Osteoblast (primary cell): ENCODE measurements at places on chromosomes 16 and 17.

GRCh38 chr17:39200070-39200879, at the start of gene RPL19:
RPL19 (plus strand) TSS chr17:39200283; CDS start chr17:39200345, 62 bp downstream.
- peak; percentile 96 for DNase-seq

DNA sequence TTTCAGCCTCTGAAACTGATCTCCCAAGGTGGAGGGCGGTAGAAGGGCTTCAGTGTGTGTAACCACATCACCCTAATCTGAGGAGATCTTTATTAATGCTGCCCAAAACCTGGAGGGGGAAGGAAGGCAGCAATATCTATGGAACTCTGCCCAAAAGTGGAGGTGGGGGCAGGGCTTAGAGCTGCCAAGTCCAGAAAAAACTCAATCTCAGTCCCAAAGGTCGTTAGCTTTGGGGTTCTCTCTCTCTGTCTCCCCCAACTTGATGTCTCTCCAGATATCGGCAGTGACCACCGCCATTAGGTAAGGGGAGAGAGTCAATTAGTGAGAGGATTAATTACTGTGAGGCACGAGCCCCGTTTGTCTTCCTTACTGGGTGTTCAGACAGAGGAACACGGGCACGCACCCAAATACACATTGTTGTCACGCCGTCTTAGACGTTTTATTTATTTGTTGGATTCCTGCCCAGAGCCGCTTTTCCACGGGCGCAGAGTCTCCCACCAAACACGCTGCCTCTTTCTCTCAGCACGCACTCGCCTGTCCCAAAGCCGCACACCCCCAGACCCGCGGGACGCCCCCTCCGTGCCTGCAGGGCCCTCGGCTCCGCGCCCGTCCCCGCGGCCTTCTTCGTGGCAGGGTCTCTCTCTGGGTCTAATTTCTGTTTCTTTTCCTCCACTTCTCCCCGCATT, 5.4 kb upstream of the LHX1 start:
- peak; percentile 59 for DNase-seq

DNA sequence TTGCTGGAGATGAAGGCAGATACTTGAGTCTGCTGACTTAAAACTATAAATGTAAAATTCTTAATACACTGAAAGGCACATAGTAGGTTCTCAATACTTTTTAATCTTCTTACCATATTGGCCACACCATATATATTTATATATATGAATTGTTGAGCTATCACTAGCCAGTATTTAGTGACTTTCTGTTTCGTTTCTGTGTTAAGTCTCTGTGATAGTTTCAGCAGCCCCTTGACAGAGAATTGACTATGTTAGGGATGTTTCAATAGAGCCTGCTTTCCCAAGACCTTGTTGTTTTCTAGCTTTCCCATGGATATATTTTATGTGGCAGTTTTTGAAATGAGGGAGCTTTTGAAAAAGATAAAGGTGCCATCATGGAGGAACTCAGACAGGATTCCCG, 206.5 kb upstream of the GOT2 start:
- no peak for DNase-seq

DNA sequence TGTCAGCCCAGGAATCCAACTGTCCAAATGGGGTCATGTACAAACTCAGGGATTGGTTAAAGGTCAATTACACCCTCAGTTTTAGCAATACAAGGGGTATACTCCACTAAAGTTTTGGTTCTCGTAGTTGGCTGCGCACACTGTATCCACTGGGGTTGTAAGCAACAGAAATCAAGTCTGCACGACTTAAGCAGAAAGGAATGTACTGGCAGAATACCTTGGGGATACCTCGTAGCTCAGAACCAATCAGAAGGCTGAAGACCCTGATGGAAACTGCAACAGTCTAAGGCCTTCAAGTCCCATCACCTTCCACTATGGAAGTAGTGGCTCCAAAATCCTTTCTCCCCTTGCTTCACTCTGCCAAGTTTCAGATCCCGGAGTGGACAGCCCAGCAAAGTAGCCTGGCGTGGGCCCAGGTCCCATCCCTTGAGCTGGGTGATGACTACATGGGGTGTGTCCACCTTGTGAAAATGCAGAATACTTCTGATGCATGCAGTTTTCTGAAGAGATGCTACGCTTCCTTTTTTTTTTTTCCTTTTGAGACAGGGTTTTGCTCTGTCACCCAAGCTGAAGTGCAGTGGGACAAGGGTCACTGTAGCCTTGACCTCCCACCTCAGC, 21.1 kb upstream of the RPH3AL start:
- no peak for DNase-seq

DNA sequence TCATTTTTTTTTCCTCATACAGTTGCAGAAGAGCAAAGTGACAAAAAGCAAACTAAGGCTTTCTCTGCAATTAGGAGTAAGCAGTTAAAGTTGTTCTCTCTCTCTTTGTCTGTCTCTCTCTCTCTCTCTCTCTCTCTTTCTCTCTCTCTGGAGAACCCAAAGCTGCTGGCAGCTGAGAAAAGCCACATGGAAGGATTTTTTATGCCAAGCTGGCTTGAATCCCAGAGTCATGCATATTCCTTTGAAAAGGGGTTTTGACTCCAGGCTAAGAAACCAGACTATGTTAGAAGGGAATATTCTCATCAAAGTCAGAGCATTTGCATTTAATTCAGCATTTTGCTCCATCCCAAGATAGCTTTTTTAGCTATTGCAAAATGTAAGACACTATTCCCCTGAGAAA, 1114.2 kb upstream of the GOT2 start:
- no peak for DNase-seq

GRCh38 chr17:5044630-5045029, 9.4 kb upstream of the SLC52A1 start:
- DNase-seq, result no peak

- peak; percentile 91 for DNase-seq
Measured at GRCh38 chr17:61219460-61219859, 180.2 kb upstream of the TBX2 start.

DNA sequence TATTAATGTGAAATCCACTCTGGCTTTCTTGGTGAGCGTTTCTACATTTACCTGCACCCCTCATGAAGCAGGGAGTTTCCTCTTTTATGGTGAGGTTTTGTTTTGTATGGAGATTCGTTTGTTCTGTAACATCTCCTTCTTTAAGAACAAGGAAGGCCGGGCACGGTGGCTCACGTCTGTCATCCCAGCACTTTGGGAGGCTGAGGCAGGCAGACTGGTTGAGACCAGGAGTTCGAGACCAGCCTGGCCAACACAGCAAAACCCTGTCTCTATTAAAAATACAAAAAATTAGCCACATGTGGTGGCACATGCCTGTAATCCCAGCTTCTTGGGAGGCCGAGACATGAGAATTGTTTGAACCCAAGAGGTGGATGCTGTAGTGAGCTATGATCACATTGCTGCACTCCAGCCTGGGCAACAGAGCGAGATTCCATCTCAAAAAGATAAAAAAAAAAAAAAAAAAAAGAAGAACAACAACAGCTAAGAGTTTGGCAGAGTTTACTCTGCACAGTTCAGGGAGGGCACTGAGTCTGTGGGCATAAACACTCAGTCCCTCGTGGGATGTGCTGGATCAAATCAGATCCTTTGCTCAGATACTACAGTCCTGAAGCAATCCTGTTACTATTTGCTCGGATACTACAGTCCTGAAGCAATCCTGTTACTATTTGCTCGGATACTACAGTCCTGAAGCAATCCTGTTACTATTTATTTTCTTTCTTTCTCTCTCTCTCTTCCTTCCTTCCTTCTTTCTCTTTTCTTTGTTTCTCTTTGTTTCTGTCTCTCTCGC, 28.9 kb downstream of the ADCY9 start:
- no peak for DNase-seq

- peak; percentile 41 for DNase-seq
Measured at GRCh38 chr17:75087182-75087557, 584 bp upstream of the SLC16A5 start.

- DNase-seq, result peak; percentile 96
Measured at GRCh38 chr17:29124135-29124924, 55.9 kb downstream of the MYO18A start.

DNA sequence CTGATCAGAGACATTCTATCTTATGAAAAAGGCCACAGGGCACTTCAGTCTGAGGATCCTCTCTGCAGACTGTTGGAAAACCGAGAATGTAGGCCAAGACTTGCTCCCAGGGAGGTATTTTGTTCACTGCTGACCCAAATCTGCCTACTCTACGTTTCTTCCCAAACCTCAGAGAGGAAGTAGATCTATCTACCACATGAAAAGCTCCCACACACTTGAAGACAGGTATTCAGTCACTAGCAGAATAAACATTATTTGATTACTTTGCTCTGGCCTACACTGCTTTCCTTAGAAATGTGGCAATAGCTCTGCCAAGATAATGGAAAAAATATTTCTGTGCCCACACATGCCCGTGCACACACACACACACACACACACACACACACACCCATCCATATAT, 164.6 kb downstream of the CDH11 start:
- DNase-seq, result no peak

DNA sequence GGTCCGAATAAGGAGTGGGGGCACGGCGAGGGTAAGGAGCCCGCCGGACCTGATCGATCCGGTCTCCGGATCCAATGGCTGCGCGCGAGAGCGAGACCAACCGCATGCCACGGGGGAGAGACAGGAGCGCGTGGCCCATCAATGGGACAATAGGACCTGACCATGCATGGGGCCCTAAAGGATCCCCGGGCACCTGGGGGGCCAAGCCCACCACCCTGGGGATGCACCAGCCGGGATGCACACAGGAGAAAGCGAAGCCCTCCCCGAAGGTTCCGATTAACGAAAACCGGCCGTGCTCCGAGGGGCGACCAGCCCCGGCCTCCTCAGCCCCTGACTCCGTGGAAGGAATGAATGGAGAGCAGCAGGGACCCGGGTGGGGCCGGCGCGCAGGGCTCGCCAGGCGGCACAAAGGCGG, 525 bp downstream of the JPT1 start:
- DNase-seq, result peak; percentile 88

DNA sequence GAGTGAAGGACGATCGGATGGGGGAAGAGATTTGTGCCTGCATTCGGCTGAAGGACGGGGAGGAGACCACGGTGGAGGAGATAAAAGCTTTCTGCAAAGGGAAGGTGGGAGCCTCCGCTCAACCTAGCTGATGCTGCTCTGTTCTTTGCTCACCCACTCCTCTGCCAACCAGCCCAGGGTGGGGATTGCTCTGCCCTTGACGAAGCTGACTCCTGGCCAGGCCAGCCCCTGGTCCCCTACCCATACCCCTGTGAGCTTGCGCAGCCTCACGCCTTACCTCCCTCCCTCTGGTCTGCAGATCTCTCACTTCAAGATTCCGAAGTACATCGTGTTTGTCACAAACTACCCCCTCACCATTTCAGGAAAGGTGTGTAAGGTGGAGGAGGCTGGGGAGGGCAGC, 4.8 kb upstream of the RSAD1 start:
- DNase-seq, result no peak

- DNase-seq, result no peak
Measured at GRCh38 chr17:79498854-79499253, 112.0 kb downstream of the RBFOX3 start.

DNA sequence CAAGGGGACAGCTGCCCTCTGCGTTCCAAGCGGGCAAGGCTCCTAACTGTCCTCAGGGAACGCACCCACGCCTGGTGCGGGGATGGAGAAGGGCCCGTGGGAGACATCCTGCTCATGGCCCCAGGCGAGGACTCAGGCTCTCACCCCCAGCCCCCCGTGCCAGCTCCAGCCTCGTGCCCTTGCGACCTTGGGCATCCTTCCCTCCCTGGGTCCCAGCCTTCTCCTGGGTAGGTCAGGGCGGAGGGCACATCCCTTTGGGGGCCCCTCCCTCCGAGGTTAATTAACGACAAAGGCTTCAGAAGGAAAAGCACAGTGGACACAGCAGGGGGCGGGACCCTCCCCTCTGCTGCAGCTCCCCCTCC, 3.0 kb downstream of the PGAP6 start:
- DNase-seq, result no peak

GRCh38 chr17:44219108-44219615, 313 bp downstream of the UBTF start:
- peak; percentile 99 for DNase-seq

GRCh38 chr16:85905110-85906095, 6.4 kb downstream of the IRF8 start:
- no peak for DNase-seq

GRCh38 chr16:86072328-86073102, 173.6 kb downstream of the IRF8 start:
- peak; percentile 94 for DNase-seq

DNA sequence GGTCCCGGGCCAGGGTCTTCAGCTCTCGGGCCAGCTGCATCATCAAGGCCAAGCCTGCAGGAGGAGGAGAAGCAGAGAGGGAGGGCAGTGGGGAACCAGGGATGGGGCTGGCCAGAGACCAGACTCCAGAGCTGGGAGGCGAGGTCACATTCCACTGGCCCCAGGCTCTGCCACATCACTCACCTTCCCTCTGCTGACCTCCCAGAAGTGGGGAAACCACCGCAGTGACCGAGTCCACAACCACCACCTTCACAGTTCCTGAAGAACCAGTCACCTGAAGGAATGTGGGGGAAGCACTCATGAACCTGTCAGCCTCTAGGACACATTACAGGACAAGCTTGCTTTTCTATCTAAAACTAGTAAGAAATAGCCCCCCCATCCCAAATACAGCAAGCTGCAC, 16.4 kb downstream of the RAD51D start:
- DNase-seq, result no peak

DNA sequence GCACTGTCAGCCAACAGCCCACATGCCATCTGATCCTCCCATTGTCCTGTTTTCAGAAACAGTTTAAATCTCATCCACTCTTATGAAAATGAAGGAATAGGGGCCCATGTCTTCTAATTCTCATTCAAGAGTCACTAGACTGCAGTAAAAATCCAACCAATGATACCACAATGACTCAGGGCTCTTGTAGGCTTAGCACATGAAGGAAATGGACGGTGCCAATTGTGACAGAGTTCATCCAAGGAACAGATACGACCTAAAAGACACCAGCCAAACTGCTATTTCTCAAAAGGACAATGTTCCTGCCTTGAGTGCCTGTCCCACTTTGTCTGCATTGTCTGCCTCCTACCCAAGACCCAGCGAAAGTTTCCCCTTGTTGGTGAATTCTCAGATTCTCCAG, 204.8 kb upstream of the COX10 start:
- no peak for DNase-seq

DNA sequence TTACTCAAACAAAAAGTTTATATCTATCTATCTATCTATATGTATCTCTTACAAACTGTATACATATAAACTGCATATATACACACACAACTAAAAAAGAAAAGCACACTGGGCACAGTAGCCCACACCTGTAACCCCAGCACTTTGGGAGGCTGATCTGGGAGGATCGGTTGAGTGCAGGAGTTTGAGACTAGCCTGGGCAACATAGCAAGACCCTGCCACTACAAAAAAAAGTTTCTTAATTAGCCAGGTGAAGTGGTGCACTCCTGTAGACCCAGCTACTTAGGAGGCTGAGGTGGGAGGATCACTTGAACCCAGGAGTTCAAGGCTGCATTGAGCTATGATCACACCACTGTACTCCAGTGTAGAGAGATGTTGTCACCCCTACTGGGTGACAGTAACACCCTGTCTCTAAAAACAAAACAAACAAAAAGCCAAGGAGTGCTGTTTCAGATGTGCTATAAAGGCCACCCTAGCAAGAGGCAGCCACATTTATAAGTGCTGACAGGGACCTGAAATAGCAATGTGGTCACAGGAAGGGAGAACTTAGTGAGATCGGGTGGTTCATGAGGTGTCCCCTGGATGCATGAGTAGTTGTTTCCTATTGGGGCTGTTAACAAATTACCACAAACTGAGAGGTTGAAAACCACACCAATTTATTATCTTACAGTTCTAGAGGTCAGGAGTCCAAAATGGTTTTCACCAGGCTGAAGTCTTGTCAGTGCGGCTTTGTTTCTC, 4.8 kb downstream of the CD2BP2 start:
- DNase-seq, result peak; percentile 43
